ENCODE measurements at places on chromosomes 11 and 22.

GRCh38 chr11:114478001-114478410 is 38.7 kb downstream of the REXO2 start:
- no peak for DNase-seq

DNA sequence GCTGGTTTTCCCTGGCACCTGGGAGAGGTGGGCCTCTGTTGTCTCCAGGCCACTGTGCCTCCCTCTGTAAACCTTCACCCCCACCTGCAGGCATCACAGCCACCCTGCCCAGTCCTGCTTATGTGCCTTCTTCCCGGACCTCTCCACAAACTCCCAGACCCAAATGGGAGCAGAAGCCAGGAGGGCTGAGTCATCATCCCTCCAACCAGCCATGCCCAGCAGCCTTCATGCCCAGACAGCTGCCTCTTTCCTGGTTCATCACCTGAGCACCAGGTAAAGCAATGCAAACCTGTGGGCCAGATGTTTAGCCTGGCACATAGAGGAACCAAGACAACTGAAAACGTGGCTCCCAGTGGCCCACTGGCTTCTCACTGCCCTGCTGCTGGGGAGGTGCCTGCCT is 2.1 kb upstream of the TMPRSS4 start:
- no peak for DNase-seq

DNA sequence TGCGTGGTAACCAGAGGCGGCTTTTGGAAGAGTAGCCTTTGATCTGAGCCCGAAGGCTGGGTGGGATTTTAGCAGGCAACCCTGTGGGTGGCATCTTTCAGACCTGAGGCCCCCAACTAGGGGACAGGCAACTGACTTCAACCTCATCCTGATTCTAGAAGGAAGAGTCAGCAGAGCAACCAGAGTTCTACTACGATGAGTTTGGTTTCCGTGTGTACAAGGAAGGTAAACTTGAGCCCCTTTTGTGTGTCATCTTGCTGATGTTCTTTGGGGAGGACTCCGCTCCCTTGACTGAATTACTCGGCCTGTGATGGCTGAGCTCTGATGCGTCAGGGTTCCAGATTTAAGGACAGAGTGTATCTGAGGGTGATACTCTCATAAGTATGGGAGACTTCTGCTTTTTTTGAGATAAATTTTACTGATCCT is 31.6 kb downstream of the SGSM3 start:
- DNase-seq, result no peak

- no peak for DNase-seq
These were observed 27.9 kb upstream of the RIC3 start for GRCh38 chr11:8196749-8197148.

DNA sequence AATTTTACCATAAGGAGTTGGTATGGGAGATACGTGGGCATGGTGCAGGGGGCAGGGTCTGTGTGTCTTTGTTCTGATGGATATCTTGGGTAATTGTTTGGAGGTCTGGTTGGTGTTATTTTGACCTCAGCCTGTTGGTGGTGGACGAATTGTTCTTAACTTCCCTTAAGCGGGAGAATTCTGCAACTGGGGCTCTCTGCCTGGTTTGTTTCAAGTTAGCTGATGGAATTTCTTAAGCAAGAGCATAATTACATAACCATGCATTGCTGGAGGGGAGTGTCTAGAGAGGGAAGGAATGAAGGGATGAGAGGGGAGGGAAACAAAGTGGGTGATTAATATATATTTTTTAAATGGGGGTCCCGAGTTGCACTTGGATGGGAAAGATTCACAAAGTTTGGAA is 908.5 kb upstream of the RAG2 start:
- no peak for DNase-seq

GRCh38 chr11:8810540-8811301 is 100.3 kb upstream of the AKIP1 start:
- peak; percentile 12 for DNase-seq

DNA sequence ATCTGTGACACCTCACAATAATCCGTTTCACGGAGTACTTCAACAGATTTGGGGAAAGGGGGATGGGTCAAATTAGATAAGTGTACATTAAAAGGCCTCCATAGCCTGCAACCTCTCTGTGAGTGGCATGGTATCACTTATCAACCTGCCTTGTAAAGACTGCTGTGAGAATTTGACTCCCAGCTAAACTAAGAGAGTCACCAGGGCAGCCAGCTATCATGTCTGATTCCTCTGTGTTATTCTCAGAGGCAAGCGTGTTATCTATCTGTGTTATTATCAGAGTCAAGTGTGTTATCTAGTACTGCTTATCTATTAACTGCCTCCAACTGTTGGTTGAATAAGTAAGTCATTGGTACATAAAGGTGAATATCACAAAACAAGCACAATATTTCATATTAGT is 4.1 kb upstream of the FAM83F start:
- DNase-seq, result no peak

- no peak for DNase-seq
These were observed 899 bp upstream of the KLHDC7B start for GRCh38 chr22:50544746-50545253.

- DNase-seq, result no peak
These were observed 71.4 kb upstream of the GRK3 start for GRCh38 chr22:25492841-25493734.

GRCh38 chr11:130214861-130215530 is 55.4 kb downstream of the ST14 start:
- DNase-seq, result no peak

GRCh38 chr11:122486793-122487495 is 168.6 kb upstream of the UBASH3B start:
- DNase-seq, result no peak

DNA sequence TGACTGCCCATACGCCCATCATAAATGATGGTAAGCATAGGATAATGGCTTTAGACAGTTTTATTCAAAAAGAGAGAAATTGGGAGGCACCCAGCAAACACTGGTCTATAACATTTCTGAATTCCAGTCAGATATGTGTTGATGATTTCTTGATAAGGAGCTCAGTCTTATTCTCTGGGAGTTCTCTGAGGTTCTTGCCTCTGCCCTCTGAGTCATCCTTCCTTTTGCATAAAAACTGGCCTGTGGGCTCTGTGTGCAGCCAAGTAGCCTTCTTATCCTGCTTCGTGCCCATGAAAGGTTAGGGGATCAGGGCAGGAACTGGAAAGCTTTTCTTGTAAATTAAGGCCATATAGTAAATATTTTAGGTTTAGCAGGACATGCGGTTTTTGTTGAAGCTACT is 48.9 kb downstream of the FAR1 start:
- DNase-seq, result no peak

- DNase-seq, result no peak
These were observed 45.0 kb downstream of the IGLL1 start for GRCh38 chr22:23534851-23535717.

- DNase-seq, result no peak
These were observed 69.7 kb upstream of the SLC6A5 start for GRCh38 chr11:20529757-20530156.

GRCh38 chr22:45425101-45425500 is 11.6 kb downstream of the RIBC2 start:
- no peak for DNase-seq

GRCh38 chr22:42785706-42786499 is 65.2 kb upstream of the A4GALT start:
- DNase-seq, result no peak

- no peak for DNase-seq
These were observed 679.1 kb downstream of the DLG2 start for GRCh38 chr11:84947970-84948580.

DNA sequence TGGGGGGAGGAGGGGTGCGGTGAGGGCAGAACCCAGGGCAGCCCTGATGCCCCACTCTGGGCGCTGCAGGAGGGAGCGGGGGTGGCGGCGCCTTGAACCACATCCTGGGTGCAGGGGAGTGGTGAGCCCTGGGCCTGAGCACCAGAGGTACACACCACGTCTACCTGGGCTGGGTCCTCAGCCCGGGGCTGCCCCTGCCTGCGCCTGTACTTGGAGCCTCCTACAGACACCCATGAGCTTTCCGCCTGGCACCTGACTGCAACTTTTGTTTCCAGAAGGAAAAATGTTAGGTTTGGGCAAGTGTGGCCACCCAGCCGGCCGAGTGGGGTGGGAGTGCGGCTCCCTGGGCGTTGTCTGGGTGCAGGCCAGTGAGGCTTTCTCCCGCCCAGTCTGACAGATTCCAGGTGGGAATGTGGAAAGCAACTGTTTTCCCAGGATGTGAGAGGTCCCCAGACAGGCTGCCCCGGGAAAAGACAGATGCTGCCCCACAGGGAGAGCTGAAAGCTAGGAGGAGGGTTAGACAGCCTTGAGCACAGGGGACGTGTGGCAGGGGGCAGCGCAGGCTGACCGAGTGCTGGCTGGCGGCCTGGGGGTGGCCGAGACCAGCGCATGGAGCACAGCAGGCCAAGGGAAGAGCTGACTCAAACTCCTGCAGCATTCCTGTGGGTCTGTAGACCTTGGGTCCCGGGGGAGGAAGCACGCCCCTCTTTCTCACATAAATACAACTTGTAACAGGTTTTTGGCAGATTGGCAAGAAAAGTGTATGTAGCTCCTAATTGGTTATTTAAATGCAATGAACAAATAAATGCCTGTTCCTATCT is 44.1 kb downstream of the GNB1L start:
- DNase-seq, result no peak

- peak; percentile 25 for DNase-seq
These were observed 88.1 kb upstream of the ARHGAP32 start for GRCh38 chr11:129280027-129280811.

GRCh38 chr11:76185931-76186401 is 20.3 kb downstream of the WNT11 start:
- DNase-seq, result no peak

GRCh38 chr22:29947410-29948384 is 64.7 kb downstream of the MTMR3 start:
- DNase-seq, result no peak

DNA sequence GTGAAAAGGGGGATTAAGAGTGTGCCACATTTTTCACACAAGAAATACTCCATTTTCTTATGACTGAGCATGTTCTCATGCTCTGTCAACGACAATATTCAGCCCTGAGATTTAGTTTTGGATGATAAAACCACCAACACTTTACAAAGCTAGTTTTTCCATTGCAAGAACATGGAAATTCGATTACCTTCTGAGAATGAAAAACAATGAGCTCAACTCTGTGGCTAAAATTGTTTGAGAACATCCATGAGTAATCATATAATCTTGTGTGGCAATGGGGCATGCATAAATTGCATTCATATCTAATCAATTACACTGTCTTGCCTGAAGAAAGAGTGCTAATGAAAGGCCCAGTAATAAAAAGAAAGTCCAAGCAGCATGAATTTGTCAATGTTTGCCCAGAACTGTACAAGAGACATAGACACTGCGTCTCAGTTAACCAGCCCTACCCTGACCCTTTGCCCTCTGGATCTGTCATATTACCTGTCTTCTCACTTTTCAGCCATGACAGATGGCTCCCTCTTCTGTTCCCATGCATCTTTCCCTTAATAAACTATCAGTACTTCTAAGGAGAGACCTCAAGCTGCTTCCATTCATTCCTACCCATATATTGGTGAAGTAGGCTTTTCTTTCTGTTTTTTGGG is 253.4 kb downstream of the FAM76B start:
- DNase-seq, result no peak

DNA sequence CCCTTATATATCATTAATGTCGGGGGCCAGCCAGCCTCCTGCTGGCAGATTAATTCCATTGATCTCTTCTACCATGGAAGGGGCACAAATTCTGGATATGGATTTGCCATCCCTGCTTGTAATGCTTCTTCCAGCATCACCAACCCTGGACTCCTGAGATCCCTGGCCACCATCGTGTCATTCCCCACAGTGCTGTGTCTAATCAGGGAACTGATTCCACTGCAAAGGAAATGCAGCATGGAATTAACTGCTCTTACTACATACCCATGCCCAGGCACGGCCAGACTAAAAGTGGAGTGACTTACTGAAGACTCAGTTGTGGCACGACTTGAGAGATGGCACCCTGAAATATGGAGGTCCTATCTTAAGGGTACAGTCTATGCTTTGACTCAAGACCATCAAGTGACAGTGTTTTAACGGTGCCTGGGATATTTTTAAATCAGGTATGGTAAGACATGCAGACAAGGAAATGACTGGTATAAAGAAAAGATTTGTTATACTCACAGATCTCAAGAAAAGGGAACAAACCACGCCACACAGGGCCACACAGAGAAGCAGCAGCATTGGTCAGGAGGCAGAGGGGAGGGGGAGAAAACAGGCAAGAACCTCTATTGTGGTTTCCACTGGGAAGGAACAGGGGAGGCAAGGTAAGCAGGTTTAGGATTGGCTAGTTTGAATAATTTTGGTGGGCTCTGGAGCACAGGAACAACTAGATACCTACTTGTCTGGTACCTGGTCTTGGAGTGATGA is 65.1 kb downstream of the IGLL5 start:
- no peak for DNase-seq

DNA sequence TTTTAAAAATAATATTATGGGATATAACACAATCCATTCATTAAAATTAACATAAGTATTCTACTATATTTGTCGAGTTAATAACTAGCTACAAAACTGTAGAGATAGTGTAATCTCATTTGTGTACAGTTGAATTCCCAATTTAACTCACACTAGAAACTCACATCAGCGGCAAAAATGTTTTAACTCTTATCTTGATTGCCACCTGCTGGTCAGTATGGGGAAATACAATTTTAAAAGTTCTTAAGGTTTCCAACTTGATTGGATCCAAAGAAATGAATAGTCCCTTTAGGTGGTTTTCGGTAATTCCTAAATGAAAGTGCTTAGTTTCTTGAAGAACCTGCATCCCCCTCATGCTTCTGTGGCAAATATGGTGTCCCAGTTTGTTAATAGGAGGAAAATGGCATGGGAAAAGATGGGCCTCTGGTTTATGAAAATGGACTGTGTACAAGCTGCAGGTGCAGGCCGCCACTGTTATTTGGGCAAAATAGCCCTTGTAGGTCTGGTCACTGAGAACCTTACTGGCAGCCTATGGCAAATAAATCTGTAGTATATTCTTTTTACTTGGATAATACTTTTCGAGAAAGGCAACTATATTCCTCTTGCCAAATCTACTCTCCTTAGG is 33.7 kb upstream of the SLC17A6 start:
- no peak for DNase-seq

DNA sequence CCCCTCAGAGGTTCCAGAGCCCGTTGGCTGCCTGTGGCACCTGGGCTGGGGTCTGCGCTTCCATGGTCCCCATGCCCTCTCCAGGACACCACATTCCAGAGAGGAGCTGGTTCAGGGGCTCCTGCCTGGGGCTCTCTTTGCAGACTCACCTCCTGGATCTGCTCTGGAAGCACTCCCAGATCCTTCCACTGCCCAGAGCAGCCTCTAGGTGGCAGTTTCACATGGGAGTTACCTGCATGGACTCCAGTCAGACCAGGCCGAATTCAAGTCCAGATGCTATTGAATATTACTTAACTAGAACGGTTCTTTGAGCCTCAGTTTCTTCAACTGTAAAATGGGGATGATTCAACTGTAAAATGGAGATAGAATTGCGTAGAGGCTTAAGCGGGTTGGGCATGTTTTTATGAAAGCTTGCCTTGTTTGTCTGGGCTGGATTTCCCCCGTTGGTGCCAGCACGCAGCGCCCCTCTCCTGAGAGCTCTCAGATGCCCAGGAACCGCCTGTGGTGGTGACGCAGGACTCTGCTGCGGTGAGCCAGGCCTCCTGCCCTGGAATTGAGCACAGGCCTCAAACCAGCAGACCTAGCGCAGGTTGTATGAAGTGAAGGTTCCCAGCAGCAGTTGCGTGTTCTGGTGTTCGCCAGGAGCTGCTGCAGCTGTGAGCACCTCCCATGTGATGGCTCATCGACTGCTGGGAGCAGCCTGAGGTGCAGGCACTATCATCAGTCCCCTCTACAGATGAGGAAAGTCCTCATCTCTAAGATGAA is 44.2 kb downstream of the LMO1 start:
- no peak for DNase-seq

Measured in stimulated activated CD4-positive, alpha-beta T cell treated with anti-CD3 and anti-CD28 coated beads, Interleukin-2, amount 100 ng/mL, for 24 hours (primary cell).